SJSA1 (cell line): ENCODE measurements at places on chromosomes 11 and 22. TPM values are rescaled to one million over a fixed set of nuclear protein-coding genes. Genes with fewer than 3 reads are reported as not detected.

- DNase-seq: no peak
These were observed 74.8 kb downstream of the EFCAB6 start for GRCh38 chr22:43737150-43737828.

- no peak for DNase-seq
These were observed 3.8 kb downstream of the DCPS start for GRCh38 chr11:126307706-126308105.

DNA sequence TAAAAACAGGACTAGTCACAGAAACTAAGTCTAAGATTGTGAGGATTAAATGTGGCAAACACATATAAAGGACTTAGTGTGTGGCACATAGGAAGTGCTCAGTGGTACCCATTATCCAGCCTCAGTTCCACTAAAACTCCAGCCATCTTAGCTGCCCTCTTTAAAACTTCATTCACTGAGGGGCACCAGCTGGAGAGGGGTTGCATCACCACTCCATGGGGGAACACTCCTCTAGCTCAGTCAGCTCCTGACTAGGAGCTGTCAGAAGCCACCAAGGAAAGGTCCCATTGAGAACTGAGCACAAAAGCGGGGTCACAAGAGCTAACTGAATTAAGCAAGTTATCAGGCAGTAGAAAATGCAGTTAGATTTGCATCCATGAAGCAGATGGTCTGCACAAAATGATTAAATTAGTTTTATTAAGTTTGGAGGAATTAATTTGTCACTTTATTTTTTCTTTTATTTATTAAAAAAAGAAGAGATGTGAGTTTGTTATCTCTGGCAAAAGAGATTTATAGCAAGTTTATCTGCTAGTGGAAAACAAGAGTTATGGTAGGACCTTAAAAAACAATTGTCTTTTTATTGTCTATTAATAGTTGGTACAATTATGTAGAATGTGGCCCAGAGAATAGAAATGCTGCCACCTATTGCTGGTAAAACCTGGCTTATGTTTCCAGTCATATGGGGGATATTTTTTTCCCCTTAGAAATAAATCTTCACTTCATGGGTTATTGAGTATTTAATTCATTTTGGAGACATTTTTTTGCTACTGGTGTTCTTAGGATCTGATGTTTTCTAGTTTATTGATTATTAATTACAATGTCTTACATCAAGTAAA lies 95.7 kb downstream of the NAV2 start:
- DNase-seq: no peak

GRCh38 chr11:58395581-58395980 lies 11.1 kb downstream of the OR5B3 start:
- no peak for DNase-seq

GRCh38 chr11:128244871-128245270 lies 342.5 kb downstream of the ETS1 start:
- no peak for DNase-seq

- DNase-seq: no peak
These were observed 15.3 kb downstream of the MUC2 start for GRCh38 chr11:1089738-1090599.

NXPE1 gene
- total RNA-seq: not detected in 2 replicates

TREH gene
- not detected in 2 replicates for total RNA-seq
